ENCODE measurements at places on chromosomes 12 and 14.

- DNase-seq, result no peak
Measured at GRCh38 chr12:57483466-57483865, 3.8 kb upstream of the ARHGAP9 start.

DNA sequence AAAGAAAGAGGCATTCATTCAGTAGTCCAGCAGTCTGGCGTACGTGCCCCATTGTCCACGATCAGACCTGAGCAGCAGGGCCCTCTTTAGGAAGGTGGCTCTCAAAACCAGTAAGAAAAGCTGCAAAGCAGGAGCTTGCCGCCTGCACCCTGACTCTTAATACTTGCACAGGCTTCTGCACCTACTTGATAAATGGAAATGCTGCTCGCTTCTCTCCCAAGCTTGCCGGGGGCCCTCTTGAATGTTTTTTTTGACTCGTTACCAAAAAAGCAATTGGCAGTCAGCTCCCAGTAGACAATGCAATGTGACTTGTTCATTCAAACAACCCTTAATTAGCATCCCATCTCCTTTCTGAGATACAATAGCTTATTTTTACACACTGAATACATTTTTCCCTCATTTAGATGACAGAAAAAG is 27.2 kb upstream of the PTPRB start:
- DNase-seq, result no peak

DNA sequence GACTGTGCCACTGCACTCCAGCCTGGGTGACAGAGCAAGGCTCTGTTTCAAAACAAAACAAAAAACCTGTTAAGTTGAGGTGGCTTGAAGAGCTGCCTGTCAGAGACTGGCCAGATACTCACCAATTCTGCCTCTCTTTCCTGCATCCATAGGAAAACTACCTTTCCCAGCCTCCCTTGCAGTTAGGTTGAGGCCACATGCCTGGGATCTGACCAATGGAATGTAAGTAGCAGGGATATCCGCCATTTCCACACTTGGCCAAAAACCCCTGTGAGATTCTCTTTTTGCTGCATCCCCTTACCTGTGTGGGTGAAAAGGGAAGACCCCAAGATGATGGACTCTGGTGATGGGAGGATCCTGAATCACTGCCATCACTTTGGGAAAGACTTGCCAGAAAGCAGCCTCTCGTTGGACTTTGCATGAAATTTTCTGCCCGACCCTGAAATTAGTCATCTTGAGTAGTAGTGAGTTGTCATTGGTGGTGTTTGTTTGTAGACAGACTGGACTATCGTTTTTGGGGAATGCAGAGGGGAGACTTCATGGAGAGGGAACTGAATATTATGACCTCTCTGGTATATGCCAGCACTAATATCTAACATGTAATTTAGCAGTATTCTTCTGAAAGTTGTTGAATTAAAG is 14.0 kb downstream of the GPR68 start:
- DNase-seq, result no peak

GRCh38 chr12:111488798-111489197 is 83.1 kb downstream of the SH2B3 start:
- no peak for DNase-seq

DNA sequence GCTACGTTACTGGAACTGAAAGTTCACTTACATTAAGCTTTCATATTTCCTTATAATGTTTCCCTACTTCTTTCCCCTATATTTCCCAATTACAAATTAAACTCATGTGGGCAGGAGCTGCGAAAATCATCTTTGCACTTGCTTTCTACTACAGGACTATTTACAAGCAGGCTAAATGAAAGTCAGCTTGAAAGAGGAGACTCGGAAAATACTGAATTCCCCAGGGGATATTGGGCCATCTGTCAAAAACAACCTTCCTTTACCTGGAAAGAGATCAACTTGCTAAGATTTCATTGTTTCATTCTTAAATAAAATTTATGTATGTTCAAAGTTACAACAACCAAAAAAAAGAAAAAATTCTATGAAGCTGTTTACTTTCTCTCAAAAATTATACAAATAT is 92.8 kb upstream of the BBS10 start:
- no peak for DNase-seq

DNA sequence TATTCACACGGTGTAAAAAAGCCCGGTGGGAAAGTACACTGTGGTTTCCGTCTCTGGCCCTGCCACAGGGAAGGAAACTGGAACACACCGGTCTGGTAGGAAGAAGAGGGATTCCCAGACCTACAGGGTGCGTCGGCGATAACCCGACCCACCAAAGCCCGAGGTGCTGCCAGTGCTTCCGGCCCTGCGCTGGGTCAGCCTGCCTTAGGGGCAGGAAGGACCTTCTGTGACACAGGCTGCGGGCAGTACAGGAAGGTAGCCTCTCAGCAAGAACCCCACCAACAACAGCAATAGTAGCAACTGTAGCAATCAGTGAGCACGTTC is 169.5 kb upstream of the FKBP4 start:
- DNase-seq, result no peak

GRCh38 chr12:53208435-53208834 is 1.4 kb upstream of the ITGB7 start:
- no peak for DNase-seq

GRCh38 chr14:63727736-63728728 is at the start of gene SGPP1:
Gene SGPP1 (minus strand): TSS chr14:63728065. CDS start chr14:63727944, 121 bp downstream.
- DNase-seq, result peak; percentile 41

DNA sequence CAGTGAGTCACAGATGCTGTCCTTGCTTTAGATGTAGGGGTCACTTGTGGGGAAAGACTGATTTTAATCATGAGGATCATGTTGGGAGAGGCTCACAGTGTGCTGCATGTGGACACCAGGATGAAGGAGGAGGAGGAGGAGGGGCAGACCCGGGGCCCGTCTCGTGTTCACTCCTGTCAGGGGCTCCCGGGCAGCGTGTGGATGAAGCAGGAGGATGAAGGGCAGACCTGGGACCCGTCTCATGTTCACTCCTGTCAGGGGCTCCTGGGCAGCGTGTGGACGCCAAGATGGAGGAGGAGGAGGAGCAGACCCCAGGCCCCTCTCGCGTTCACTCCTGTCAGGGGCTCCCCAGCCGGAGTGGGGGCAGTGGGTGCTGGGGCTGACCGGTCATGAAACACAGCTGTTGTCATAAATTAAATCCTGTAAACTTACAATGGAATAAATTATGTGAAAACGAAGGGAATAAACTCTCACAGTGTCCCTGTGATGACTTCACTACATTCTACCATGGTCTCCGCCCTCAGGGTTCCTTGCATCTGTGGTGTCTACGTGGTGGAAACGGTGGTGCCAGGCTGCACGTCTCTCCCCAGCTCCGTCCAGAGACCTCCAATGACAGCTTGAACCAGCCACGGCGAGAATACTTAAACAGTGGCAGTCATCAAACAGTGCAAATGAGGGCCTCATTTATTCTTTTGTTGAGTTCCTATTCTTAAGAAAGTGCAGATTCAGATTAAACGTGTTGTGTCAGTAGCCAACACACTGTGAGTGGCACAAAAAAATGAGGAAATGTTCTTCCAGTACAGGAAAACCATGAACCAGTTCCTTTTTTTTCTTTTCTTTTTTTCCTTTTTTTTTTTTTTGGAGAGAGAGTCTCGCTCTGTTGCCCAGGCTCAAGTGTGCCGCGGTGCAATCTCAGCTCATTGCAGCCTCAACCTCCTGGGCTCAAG is 37.7 kb upstream of the SFSWAP start:
- DNase-seq, result no peak

DNA sequence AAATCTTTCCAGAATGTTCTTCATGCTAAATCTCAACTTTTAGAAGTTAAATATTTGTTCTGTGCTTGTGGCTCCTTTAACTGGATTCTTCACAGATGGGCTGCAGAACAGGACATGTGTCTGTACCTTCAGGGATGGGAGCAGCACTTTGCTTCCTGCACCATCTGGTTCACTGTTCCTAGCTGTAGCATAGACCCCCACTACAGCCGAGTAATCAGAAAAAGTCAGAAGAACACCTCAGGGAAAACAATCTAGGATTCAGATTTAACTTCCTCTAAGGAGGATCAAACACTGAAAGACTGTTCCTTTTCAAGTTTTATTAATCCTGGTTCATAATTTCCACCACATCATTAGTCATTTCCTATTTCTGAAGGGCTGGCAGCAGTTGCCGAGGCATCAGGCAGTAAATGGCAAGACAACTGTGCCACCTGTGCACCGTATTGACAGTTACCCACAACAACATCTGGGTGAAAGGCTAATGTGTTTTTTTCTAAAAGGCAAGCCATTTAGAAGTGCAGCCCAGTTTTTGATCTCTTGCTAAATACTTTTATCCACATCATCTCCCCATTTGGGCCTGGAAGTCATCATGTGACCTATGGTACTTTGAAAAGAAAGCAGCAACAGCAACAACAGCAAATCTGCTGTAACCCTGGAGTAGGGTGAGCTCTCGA is 212.8 kb upstream of the BMP4 start:
- no peak for DNase-seq

DNA sequence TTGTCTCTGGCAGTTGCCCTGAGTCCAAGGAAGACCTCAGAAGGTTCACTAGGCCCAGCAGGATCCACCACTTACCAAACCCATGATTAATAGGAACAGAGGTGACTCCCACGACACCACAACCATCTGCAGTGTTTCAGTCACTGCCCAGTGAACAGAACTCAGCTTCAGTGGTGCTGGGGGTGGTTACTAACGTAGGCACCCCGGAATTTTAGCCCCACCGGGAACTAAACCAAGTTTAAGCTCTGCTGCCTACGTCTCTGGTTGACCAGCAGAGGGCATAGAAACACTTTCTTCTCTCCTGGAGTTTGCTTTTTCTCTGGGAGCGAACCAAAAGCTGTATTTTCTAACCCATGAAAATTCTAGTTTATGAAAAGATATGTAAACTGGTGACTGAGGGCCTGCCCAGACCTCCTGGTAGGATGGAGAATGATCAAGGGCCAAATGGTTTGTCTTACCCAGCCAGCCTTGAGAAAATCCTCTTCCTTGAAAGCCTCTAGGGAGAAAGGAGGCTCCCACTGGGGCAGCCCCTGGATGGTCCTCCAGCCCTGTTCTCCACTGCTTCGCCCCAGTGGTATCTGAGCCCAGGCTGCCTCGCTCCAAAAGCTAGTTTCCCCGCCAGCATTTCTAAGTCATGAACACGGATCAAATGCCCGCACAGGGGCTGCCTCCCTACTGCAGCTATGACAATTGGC is 379.8 kb downstream of the DPF3 start:
- peak; percentile 20 for DNase-seq

DNA sequence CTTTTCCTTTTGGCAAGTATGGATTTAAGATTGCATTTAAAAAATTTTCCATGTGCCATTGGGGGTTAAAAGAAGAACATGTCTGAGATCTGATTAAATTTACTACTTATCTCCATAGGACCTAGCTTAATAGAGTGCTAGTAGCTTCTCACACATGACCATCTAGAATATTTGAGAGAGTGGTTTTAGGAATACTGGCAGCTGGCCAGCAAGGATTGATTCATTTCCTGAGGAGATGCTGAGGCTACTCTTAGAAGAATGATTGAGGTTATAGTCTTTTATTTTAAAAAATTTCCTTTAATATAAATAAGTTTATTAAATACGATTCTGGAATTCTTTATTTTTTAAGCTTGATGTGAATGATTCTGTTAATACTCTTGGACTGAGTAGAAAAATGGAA is 56.2 kb downstream of the MIPOL1 start:
- DNase-seq, result peak; percentile 28

Data from GM04504 (cell line).